ENCODE measurements at places on chromosomes 1 and 21.

- DNase-seq, result no peak
Observed at GRCh38 chr1:79974659-79975058, 968.1 kb upstream of the ADGRL4 start.

DNA sequence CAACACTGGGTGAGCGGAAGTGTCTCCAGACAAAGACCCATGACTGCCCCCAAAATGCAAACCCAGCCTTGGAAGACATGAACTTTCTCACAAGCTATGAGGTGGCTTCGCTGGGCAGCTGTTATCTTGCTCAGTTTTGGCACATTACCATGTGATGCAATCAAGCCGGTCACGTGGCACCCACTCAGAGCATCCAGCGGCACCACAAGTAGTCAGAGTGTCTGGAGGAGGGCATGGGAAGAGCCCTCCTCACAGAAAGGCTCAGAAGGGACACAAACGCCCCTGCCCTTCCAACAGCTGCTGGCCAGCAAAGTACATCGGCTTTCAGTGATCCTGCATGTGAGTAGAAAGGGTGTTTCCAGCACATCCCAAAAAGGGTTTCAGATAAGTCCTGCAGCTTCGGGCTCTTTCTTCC is 145.5 kb upstream of the IRF2BP2 start:
- peak; percentile 79 for DNase-seq

GRCh38 chr1:79215311-79215710 is 208.8 kb upstream of the ADGRL4 start:
- no peak for DNase-seq

DNA sequence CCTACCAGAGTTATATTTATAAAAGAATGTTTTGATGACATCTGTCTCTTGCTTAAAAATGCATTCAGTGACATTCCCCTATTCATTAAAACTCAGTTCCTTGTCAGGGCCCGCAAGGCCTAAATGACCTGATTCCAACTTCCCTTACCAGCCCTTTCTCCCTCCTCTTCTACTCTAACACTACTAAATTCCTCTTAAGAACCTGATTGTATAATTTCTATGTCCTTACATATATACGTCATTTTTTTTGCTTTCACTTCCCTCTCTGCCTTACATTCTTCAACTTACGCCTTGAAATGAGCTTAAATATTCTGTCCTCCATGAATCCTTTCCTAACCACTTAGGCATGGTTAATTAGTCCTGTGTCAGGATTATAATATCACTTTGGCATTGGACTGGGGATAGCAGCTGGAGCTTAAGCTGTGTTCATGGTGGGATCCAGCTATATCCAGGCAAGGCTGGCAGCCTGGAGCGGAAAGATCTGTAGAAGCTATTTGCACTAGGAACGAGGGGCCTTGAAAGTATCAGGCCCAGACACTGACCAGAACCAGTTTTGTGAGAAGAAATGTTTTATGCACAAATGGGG is 360.2 kb upstream of the PTBP2 start:
- DNase-seq, result no peak

GRCh38 chr21:26933448-26933847 is 33.4 kb downstream of the ADAMTS5 start:
- no peak for DNase-seq

DNA sequence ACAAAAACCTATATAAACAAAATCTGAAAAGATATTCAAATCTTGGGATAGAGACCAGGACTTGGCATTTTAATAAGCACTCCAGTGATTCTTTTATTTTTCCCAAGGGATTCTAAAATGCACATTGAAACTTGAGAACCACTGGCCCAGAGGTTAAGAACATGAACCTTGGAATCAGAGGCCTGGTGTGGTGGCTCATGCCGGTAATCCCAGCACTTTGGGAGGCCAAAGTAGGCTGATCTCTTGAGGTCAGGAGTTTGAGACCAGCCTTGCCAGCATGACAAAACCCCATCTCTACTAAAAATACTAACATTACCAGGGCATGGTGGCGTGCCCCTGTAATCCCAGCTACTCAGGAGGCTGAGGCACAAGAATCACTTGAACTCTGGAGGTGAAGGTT is 12.9 kb upstream of the CEP85 start:
- no peak for DNase-seq

DNA sequence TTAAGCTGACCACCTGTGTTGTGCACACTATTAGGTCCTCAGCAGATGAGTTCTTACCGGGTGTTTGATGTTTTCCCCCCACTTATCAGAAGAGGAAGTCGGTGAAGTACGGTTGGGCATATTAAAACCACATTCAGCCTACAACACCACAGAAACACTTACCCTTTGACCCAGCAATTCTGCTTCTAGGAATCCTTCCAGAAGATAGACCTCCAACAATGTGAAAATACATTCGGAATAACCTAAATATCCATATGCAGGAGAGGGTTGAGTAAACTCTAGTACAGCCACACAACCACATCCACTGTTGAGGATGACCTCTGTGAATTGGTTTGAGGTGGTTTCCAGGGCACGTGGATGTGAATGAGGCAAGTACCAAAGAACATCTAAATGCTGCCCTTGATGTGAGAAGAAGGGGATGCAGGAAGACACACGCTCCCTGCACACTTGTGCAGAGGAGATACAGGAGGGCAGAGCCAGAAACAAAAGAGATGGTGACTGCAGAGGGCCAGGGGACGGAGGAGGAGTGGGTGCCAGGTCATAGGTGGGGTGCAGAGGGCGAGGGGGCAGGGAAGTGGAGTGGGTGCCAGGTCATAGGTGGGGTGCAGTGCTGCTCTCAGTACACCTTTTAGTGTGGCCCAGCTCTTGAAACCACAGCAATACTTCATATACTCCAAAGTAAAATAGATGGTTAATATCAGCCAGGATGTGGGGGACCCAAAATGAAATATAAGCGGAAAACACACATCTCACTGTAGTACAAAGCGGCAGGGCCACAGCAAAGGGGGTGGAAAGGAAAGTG is 12.8 kb downstream of the ADARB1 start:
- DNase-seq, result no peak

DNA sequence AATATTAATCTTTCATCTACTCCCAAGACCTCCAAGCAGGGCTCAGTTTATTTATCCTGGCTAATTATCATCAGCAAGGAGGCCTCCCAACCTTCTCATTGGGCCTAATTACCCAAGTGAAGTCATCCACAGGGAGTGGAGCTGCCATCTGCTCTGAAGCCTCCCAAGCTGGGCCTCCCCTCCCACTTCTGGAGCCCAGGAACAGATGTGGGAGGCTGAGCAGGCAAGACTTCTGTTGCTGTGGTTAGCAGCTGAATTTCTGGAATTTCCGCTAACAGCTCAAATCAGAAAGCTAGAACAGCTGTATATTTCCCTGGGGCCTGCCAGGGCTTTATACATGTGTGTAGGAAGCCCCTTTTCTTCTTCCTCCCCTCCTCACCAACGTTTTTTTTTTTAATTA is 127.5 kb downstream of the UCK2 start:
- DNase-seq, result peak; percentile 94

DNA sequence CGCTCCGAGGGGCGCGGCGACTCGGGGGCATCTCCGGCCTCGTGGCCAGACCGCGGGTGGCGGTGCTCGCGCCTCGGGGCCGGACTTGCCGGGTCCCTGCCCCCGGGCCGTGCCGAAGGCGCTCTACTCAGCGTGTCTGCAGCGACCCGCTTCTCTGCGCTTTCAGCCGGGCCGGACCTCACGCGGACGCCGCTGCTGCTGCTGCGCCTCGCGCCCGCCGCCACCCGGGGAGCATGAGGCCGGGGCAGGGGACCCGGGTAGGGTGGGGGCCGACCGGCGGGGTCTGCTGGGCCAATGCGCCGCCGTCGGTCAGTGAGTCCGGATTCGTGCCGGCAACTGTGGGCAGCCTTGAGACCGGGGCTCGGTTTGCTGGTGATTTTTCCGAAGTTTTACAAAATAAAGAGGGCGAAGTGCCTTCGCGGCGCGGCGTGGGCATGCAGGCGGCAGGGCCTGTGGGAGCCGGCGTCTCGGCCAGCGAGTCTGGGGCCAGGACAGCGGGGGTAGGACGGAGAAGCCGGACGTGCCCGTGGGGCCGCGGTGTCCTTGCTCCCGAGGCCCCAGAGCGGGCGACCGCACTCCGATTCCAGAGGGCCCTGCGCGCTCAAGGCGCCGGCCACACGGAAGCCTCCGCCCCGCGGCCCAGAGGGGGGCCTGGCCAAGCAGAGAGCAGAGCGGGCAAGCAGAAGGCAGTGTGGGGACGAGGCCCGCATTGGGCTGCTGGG is 749 bp downstream of the FAM163A start:
- no peak for DNase-seq
